Esophagus muscularis mucosa (tissue), 4 donors: ENCODE measurements at places on chromosomes 6 and 20. TPM values are rescaled to one million over a fixed set of nuclear protein-coding genes. Genes with fewer than 3 reads are reported as not detected.
A peak's percentile ranks its signal among the peaks of the same experiment; 100 is the strongest.

GRM1 gene
- total RNA-seq: not detected

DNA sequence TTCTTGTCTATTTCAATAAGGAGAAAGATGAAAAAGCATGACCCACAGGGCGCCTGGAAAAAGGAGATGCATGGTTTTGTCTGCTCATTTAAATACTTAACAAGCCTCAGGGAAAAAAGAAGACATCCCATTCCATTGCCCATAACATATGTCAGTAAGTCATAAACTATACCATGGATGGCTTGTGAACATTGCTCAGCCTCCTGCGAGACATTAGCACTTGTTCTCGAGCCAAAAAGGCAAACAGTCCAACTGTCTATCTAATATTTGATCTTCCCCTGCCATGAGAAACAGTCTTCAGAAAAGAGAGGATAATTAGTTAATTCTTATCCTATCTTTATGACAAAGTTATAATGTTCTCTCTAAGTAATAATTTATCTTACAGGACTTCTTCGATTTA is 527.4 kb downstream of the HACE1 start:
- DNase-seq: no peak

DNA sequence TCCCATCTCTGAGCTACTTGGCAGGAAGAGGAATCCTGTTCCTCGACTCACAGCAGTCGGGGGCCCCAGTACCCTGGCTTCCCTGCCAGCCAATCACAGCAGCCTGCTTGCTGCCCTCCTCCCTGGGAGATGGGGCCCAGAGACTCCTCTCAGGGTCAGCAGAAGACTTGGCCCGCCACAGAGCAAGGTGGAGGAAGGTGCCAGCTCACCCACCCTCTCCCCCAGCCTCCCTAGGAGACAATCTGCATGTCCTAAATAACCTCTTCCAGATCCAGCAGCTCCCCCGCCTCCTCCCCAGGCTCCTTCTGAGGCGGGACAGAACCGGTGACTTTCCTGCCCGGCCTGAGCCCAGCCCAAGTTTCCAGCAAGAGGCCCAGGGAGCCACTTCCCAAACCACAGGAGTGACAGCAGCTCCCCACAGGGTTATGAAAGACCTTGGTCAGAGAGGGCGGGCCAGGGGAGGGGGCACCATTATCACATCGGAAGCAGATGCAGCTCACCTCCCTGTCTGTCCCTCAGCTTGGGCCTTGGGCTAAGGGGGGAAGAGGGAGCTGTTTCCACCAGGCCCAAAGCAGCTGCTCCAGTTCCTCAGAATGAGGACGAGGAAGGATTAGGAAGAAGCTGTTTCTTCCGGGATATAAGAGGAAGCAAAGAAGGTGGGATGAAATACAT is 2.3 kb downstream of the CCND3 start:
- peak; percentile 92 for DNase-seq

GRCh38 chr6:32244946-32245398 is 21.1 kb upstream of the NOTCH4 start:
- peak; percentile 95 for DNase-seq

LY6G5B gene
- 3.3 TPM for total RNA-seq

DNA sequence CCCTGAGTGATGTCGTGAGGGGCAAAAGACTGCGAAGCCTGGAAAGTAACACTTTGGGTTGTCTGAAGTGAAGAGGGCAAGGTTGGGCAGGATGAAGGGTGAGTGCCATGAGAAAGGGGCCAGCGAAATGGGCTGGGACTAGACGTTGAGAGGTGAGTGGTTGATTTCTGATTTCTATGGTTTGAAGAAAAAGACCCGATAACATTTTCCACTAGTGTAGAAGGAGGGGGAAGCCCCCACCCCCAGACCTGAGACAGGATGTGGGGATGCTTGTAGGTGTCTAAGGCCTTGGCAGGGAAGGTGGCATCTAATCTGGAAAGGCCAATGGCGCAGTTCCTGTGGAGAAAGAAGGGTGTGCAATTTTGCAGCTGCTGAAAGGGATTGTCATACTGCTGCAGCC is 25.3 kb upstream of the KIF3B start:
- no peak for DNase-seq

DNA sequence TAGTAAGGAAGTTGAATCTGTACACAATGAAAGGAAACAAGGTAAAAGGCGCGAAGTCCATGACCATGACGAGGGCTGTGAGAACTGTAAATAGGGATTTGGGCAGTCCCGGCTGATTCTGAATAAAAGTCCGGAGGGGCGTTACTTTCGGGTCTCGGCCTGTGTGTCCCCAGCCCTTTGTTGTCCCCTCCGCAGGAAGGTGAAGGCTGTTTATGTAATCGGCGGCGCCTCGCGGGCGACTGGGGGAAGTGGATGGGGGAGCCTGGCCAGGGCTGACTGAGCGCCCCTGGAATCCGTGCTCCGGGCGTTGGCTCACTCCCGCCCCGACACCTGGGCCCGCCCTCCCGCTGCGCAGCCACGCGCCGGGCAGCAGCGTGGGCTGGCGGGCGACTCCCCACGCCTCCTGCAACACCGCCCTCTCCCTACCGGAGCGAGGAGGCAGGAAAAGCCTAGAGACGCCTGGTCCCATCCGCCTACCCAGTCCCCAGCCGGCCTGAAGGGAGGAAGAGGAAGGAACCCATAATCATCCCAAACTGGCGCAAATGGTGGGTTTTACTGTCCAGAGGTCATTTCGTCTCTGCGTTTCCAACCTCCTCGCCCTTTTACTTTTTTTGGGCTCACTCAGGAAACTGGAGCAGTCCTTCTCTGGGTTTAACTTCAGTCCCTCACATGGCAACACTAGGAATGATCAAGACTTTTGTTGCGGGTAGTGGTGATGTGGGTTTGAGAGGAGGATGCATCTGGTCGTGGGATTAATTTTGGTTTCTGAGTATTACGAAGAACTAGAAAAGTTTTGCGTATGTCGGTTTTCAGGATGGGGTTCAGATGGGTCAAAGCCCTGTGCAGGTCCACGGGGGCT is 12.1 kb downstream of the TRIM31 start:
- DNase-seq: no peak

- no peak for DNase-seq
Measured at GRCh38 chr20:44398335-44398734, 42.8 kb downstream of the HNF4A start.

ZC2HC1B gene
- total RNA-seq: not detected

DNA sequence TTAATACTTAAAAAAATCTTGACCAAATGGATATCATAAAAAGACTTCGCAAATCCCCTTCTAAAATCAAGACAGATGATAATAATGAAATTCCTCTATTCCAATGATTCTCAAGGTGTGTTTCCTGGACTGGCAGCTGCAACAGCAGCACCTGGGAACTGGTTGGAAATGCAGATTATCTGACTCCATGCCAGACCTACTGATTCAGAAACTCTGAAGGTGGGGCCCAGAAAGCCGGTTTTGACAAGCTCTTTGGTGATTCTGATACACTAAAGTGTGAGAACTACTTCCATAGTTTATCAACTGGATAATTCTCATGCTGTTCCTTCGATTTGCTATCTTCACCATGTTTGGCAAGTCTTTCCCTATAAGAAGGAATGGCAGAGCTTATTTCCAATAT is 252.1 kb downstream of the COL12A1 start:
- DNase-seq: no peak

CDK5RAP1 gene
- 11.3 TPM for total RNA-seq

GRCh38 chr6:89350281-89350966 is 2.1 kb downstream of the UBE2J1 start:
- DNase-seq: no peak
